ENCODE measurements at places on chromosomes 7 and 10. TPM values are rescaled to one million over a fixed set of nuclear protein-coding genes. Genes with fewer than 3 reads are reported as not detected.
A peak's percentile ranks its signal among the peaks of the same experiment; 100 is the strongest.

GRCh38 chr10:92991513-92991912 lies 69.1 kb upstream of the CYP26C1 start:
- no peak overlapping the region for H3K4me3 ChIP-seq
- DNase-seq: no peak
- no peaks in the 10 kb centered on the region for H3K36me3 ChIP-seq
- no peaks in the 10 kb centered on the region for H3K27me3 ChIP-seq
- peaks cover 16% of the 10 kb centered on the region for H3K4me1 ChIP-seq
- no peak overlapping the region for H3K27ac ChIP-seq

- H3K36me3 ChIP-seq: no peaks in the 10 kb centered on the region
- peaks cover 11% of the 10 kb centered on the region for H3K4me1 ChIP-seq
- no peaks in the 10 kb centered on the region for H3K27me3 ChIP-seq
- DNase-seq: no peak
Measured at GRCh38 chr10:3516234-3516922, 268.6 kb downstream of the KLF6 start.

DNA sequence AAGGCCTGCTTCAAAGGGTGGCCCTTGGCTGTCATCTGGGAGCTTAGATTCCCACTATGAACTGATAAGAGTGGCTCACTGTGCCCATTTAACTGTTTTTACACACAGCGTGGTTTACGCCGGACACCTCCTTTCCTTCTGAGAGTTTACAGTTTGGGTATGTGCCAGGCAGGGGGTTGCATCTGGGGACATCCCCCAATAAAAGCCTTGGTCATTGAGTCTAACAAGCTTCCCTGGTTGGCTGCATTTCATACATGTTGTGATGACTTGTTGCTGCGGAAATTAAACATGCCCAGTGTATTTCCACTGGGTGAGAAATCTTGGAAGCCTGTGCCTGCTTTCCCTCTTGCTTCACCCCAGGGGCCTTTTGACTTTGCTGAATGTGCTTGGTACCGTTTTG lies 264.1 kb upstream of the NPY start:
- H3K27me3 ChIP-seq: no peaks in the 10 kb centered on the region
- H3K27ac ChIP-seq: no peak overlapping the region
- H3K4me3 ChIP-seq: no peak overlapping the region
- H3K36me3 ChIP-seq: no peaks in the 10 kb centered on the region
- no peak for DNase-seq

- H3K4me1 ChIP-seq: peaks cover 31% of the 10 kb centered on the region
- H3K27ac ChIP-seq: no peak overlapping the region
- no peak overlapping the region for H3K4me3 ChIP-seq
- no peaks in the 10 kb centered on the region for H3K27me3 ChIP-seq
- peaks cover 89% of the 10 kb centered on the region for H3K36me3 ChIP-seq
Measured at GRCh38 chr7:73702665-73703064, 16.8 kb downstream of the STX1A start.

- H3K27ac ChIP-seq: no peak overlapping the region
- H3K4me3 ChIP-seq: no peak overlapping the region
- no peaks in the 10 kb centered on the region for H3K27me3 ChIP-seq
- H3K36me3 ChIP-seq: no peaks in the 10 kb centered on the region
- no peak for DNase-seq
- H3K4me1 ChIP-seq: no peaks in the 10 kb centered on the region
Measured at GRCh38 chr10:106830471-106830870, 334.0 kb downstream of the SORCS1 start.

GRCh38 chr7:28623105-28623730 lies 210.9 kb downstream of the CREB5 start:
- DNase-seq: no peak
- no peaks in the 10 kb centered on the region for H3K36me3 ChIP-seq
- H3K4me3 ChIP-seq: no peak overlapping the region
- H3K27ac ChIP-seq: no peak overlapping the region
- H3K27me3 ChIP-seq: 0 out of 2 replicates have a peak, but pooled peaks cover 8% of the 10 kb centered on the region
- no peaks in the 10 kb centered on the region for H3K4me1 ChIP-seq

DNA sequence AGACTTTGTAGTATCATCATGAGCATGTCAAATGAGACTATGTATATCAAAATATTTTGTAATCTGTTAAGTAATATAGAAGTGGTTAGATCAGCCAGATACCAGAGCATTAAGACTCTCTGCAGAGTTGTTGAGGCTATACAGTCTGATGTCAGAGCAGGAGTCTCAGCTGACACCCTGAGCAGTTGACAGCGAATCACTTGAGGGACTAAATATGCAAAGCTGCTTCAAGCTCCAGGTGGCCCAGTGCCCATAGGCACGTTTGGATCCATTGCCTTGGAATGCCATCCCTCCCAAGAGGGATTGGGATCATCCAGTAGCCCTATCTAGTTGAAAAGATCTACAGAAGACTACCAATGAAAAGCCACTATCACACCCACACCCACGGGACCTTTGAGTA lies 210.2 kb downstream of the TAX1BP1 start:
- no peaks in the 10 kb centered on the region for H3K27me3 ChIP-seq
- H3K27ac ChIP-seq: no peak overlapping the region
- no peak overlapping the region for H3K4me3 ChIP-seq
- DNase-seq: no peak
- H3K4me1 ChIP-seq: no peaks in the 10 kb centered on the region
- H3K36me3 ChIP-seq: no peaks in the 10 kb centered on the region

DNA sequence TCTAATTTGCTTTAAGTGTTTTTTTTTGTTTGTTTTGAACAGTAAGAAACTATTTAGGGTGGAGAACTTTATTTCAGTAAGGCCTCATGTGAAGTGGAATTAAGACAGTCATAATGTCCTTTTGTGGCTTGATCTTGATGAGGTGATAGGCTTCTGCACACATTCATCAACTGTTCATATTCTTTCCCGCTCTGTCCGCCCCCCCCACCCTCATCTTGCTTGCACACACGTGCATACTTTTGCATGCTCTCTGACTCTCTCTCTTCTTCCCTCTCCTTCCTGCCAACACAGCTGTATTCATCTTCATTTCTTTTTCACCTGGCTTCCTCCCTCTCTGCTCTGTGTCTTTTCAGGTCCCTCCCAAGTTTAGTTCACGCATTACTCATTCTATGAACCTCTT lies 429.6 kb downstream of the AUTS2 start:
- no peaks in the 10 kb centered on the region for H3K27me3 ChIP-seq
- no peaks in the 10 kb centered on the region for H3K36me3 ChIP-seq
- DNase-seq: no peak
- H3K4me3 ChIP-seq: no peak overlapping the region
- no peak overlapping the region for H3K27ac ChIP-seq

DNA sequence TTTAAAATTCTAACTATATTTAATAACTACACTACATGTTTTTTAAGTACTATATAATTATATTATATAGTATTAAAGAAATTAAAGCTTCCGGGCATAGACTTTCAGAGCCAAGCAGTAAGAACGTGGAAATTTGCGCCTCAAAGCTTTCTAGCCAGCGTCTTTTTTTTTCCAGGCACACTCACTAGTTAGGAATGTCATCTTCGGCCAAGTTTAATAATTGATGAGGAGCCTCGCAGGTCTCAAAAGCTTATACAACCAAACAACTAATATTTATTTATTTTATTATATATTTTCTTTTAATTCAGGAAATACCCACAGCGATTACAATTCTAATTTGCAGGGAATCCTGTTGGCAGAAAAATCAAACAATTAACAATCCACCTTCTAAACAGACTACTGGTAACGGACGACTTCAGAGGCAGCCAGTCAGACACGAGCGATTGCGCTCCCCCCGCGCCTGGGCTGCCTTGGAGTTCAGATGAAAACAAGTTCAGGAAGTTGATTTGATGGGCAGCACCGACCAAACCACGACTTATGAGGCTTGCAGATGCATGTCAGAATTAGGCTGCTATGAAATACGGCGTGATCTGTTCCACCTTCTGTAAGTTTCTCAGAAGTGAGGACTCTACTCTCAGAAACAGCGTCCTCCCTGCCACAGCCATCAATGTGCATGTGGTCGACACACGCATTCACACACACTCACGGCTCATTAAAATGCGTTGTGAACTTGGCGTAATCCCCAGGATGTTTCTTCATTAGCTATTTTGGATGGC lies 431.8 kb upstream of the MGMT start:
- H3K4me1 ChIP-seq: no peaks in the 10 kb centered on the region
- H3K27ac ChIP-seq: no peak overlapping the region
- no peaks in the 10 kb centered on the region for H3K36me3 ChIP-seq
- no peak for DNase-seq
- no peak overlapping the region for H3K4me3 ChIP-seq

GRCh38 chr10:101563497-101564040 lies 24.5 kb downstream of the POLL start:
- no peak overlapping the region for H3K4me3 ChIP-seq
- no peaks in the 10 kb centered on the region for H3K36me3 ChIP-seq
- no peak for DNase-seq
- H3K27ac ChIP-seq: no peak overlapping the region
- peaks cover 35% of the 10 kb centered on the region for H3K27me3 ChIP-seq

DNA sequence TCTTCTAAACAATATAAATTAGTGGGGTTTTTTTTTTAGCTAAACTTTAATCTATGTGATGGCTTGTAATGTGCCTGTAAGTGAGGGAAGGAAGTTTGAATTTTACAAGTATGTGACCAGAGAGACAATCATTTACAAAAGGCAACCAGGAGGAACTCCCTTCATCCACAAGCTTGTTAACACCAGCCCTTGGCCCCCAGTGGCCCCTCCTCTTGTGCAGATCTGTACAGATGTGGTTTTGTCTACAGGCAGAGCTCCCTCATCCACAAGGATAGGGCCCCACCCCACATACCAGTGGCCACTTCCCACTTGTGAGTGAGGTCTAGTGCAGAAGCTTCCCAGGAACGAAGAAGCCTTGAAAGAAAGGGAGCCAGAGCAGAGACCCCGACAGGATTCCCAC lies 234.1 kb upstream of the KMT2E start:
- H3K4me3 ChIP-seq: no peak overlapping the region
- H3K36me3 ChIP-seq: no peaks in the 10 kb centered on the region
- DNase-seq: no peak

DNA sequence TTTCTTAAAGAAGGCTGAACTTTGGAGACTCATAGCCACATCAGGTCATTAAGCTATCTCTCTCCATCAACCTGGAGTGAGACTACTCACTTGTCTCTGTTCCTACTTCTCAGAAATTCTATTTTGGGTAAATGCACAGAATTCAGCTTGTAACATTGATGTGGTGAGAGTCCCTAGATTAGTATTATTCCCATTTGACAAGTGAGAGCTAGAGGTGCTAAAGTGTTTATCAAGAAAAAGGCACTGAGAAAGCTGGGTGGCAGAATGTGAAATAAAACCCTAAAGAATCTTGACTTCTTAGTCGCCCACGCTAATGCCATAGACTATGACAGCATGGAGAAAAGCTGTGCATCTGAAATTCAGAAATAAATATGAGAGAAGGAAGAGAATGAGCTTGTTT lies 73.4 kb upstream of the PDCD4 start:
- peaks cover 28% of the 10 kb centered on the region for H3K4me1 ChIP-seq
- peaks cover 46% of the 10 kb centered on the region for H3K36me3 ChIP-seq
- no peak for DNase-seq
- no peak overlapping the region for H3K27ac ChIP-seq

- no peaks in the 10 kb centered on the region for H3K27me3 ChIP-seq
- H3K27ac ChIP-seq: no peak overlapping the region
- H3K36me3 ChIP-seq: no peaks in the 10 kb centered on the region
- DNase-seq: no peak
- no peak overlapping the region for H3K4me3 ChIP-seq
Measured at GRCh38 chr10:51034769-51035168, 39.5 kb upstream of the PRKG1 start.

GRCh38 chr10:6755781-6756460 lies 175.8 kb upstream of the PRKCQ start:
- peak; percentile 38 for DNase-seq
- H3K4me3 ChIP-seq: no peak overlapping the region
- H3K36me3 ChIP-seq: no peaks in the 10 kb centered on the region

- peaks cover 21% of the 10 kb centered on the region for H3K27me3 ChIP-seq
- DNase-seq: no peak
- H3K36me3 ChIP-seq: peaks cover 18% of the 10 kb centered on the region
Measured at GRCh38 chr10:62811159-62811875, 4.8 kb downstream of the EGR2 start.

DNA sequence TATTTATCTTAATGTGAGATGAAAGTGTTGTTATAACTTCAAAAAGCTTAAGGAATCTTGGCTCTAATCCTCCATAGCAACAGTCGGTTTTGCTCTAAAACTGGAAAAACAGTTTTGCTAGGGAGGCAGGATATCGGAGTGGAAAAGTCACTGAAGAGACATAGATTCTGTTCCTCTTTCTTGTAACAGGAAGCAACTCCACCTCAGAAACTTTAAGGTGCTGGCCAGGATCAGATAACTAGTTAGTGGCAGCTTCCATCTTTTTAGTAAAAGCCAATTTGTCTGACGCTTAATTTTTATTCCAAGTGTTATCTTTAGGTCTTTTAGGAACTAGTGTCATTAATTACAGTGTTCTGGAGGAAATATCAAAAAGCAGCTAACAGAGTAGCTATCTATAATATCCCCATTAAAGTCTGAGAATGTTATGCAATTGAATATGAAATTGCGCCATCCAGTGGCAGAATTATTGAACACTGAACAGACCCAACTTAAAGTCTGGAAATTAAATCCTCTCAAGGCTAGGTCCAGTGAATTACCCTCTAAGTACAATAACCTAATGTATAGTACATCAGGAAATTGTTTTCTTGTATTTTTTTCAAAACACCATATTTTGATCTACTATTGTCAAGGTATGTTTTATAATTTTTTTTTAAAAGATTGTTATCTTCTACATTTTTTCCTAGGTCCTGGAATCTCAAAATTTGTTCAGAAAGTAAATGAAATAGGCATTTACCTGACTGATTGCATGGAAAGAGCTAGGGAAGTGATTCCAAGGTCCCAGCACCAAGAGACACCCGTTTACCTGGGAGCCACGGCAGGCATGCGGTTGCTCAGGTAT lies 65.9 kb upstream of the CC2D2B start:
- H3K36me3 ChIP-seq: no peaks in the 10 kb centered on the region
- no peak overlapping the region for H3K27ac ChIP-seq
- no peaks in the 10 kb centered on the region for H3K4me1 ChIP-seq
- no peak overlapping the region for H3K4me3 ChIP-seq
- no peak for DNase-seq

DNA sequence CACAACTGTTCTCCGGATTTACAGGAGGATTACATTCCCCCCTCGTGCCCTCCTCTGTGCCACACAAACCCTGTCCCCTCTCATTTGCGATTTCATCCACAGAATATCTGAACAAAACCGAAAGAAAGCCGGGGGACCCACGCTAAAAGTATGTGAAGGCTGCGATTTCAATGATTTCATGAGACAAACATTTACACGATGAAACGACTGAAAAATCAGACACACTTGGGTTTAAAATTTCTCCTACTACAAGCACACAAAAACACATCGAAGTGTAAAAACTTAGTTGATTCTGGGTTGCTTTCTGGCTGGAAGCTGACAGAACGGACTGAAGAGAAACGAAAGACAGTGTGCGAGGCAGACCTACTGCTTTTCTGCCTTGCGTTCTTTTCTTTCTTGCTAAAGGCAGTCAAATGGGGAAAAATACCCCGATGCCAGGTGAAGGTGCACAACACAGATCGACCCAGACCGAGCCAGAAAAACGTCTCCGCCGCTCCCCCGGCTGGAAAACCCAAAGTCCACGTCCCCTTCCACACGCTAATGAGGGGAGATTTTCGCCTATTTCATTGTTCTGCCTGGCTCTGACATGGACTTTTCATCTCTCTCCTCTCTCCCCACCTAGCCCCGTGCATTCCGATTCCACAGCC lies 1.2 kb downstream of the HIPK2 start:
- H3K4me1 ChIP-seq: peaks cover 36% of the 10 kb centered on the region
- peak overlapping the region; percentile 73 for H3K27ac ChIP-seq
- H3K36me3 ChIP-seq: peaks cover 13% of the 10 kb centered on the region
- DNase-seq: no peak

The CDK5 gene
- 29.3 TPM for total RNA-seq

The CRTAC1 gene
- not detected for total RNA-seq

The ZNF786 gene
- 2.9 TPM for total RNA-seq

The GPNMB gene
- 0.75 TPM for total RNA-seq

The PCLO gene
- 2.7 TPM for total RNA-seq

The PSD gene
- total RNA-seq: 0.08 TPM

The CYP2C9 gene
- not detected for total RNA-seq

The HOXA1 gene
- 5.8 TPM for total RNA-seq
